Activated T-cell treated with anti-CD3 and anti-CD28 coated beads for 48 hours (primary cell): ENCODE measurements at places on chromosomes 5 and 9.
A peak's percentile ranks its signal among the peaks of the same experiment; 100 is the strongest.

GRCh38 chr5:126912616-126913200 is 117.7 kb downstream of the MARCHF3 start:
- DNase-seq: no peak

GRCh38 chr9:33012328-33013069 is 11.1 kb upstream of the APTX start:
- no peak for DNase-seq

DNA sequence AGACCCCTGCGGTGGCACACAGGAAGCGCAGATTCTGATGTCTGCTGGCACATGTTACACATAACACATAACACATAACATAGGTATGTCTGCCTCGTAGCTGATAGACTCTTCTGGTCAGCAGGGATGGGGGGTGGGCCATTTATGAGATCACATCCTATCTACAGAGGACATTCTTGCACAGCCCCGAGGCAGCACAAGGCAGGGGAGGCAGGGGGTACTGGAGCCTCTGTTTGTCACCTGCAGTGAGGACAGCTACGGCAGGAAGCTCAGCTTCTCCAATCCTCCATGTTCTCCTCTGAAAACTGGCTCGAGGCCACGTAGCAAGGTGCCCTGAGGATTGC is 16.7 kb upstream of the MED10 start:
- DNase-seq: no peak

DNA sequence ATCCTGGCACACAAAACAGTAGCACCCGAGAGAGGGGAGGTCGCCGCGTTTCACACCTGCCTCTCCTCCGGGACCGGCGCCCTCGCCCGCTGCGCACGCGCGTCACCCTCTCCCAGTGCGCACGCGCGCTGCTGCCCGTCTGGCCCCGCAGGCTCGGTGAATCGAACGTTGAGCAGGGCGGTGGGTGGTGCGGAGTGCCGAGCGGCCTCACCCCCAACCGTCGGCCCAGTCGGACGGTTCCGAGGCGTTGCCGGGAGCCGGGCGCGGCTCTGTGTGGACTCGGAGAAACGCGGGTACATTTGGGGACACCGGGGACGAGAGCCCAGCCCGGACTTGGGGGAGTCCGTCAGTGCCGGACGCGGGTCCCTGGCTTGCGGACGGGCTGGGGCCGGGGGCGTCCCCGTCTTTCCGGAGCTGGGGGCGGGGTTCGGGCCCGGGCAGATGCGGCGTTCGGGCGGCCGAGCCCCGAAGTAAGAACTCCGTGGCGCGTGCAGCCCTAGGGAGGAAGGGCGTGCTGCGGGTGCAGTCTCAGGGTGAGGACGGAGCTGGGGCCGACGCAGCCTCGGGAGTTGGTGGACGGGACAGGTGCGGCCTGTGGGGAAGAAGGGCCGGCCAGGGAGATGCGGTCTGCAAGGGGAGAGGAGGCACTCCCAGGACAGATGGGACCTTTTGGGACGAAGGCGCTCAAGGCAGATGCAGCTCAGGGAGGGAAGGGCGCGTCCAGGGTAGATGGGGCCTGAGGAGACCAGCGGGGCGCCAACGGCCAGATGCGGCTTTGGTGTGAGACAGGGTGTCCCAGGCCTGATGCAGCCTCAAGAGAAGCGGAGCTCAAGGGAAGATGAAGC is at the start of gene POMT1:
POMT1 (plus strand) TSS at position 138 of the 845 bp plus-strand sequence. CDS start 1,301 bp downstream, outside the sequence.
- DNase-seq: peak; percentile 89

DNA sequence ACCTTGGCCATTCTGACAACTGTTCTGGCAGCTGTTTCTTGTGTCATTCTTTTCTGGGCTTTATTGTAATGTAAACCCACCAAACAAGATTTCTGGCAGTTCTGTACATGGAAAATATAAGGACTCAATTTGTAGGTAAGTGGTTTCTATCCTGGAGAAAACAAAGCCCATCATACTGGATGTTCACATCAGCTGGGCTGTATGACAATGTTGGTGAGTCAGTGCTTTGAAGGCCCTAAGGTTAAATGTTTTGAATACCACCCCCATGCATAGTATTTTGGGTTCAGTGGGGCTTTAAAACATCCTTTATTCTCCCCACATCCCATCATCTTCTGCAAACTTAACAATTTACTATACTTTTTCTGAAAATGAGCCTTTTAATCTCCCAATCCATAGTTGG is 52.5 kb downstream of the SH3GL2 start:
- no peak for DNase-seq

- peak; percentile 35 for DNase-seq
Measured at GRCh38 chr5:67209141-67209771, 12.7 kb upstream of the CD180 start.

DNA sequence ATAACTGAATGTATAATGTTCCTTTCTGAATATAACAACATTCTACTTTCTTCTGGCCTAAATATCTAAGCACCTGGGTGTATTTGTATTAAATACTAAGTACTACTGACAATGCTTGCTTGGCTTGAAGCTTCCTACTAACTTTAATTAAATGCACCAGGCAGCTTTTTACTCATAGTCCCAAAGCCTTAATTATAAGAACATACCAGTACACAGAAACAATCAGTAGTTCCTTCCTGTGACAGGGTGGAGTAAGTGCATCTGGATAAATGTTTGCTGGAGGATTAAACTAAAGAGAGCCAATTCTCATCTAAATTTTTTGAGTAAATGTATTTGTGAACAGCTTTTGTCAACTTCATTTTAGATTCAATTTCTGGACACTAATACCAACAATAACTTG is 558.6 kb upstream of the SEMA6A start:
- DNase-seq: no peak

- DNase-seq: no peak
Measured at GRCh38 chr9:35811381-35812024, 559 bp downstream of the SPAG8 start.

- no peak for DNase-seq
Measured at GRCh38 chr5:61748121-61748520, 416.1 kb downstream of the ZSWIM6 start.

GRCh38 chr9:127030814-127031740 is 91.4 kb downstream of the ANGPTL2 start:
- no peak for DNase-seq
